ENCODE measurements at places on chromosomes 16 and 17.

DNA sequence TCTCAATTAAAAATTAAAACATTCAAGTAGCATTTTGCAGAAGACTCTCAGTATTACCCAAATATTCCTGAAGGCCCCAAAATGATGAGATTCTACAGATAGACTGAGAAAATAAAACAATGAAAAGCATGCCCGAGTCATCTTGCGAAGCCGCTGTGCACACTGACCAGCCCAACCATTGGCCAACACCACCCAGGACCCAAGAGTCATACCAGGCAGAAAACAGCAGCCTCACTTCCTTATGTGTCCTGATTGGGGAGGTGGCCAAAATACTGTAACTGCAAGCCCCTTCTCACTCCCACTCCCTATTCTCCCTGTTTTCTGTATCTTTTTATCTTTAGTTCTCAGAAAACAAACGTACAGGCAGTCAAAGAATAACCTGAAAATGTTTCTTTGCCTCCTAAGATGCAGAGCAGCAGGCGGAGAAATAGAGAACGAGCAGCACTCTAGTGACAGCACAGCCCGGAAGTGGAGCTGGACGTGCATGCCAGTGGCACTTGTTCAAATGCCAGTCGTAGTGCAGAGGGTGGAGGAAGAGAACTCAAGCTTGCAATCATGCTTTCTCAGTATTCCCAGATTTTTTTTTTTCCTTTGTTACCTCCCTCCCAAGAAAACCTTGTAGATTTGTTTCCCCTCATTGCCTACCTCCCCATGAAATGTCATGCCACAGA is 182.3 kb upstream of the SOX9 start:
- DNase-seq: no peak

- DNase-seq: no peak
Measured at GRCh38 chr17:40535924-40536294, 29.4 kb downstream of the CCR7 start.

GRCh38 chr17:55346658-55347057 is 75.0 kb downstream of the MMD start:
- DNase-seq: no peak

DNA sequence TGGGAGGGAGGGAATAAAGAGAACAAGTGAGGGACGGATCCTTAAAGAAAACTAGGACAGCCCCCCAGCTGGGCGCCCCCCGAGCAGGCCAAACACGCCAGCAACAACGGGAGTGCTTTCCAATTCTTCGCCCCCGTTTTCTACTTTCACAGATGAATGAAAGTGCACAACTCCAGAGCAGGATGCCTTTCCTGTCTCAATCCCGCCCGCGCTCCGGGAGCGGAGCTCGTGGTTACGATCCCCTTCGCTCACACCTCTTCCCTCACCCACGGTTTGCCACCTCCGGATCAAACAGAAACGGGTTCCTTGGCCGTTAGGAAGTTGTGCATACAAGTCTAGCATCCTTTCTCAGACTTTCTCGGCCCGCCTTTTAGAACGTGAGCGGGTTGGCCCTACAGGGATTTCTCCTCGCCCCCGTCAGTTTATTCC is 680 bp downstream of the SKA2 start:
- DNase-seq: no peak

GRCh38 chr16:80743273-80743672 is 61.1 kb downstream of the CDYL2 start:
- DNase-seq: no peak

DNA sequence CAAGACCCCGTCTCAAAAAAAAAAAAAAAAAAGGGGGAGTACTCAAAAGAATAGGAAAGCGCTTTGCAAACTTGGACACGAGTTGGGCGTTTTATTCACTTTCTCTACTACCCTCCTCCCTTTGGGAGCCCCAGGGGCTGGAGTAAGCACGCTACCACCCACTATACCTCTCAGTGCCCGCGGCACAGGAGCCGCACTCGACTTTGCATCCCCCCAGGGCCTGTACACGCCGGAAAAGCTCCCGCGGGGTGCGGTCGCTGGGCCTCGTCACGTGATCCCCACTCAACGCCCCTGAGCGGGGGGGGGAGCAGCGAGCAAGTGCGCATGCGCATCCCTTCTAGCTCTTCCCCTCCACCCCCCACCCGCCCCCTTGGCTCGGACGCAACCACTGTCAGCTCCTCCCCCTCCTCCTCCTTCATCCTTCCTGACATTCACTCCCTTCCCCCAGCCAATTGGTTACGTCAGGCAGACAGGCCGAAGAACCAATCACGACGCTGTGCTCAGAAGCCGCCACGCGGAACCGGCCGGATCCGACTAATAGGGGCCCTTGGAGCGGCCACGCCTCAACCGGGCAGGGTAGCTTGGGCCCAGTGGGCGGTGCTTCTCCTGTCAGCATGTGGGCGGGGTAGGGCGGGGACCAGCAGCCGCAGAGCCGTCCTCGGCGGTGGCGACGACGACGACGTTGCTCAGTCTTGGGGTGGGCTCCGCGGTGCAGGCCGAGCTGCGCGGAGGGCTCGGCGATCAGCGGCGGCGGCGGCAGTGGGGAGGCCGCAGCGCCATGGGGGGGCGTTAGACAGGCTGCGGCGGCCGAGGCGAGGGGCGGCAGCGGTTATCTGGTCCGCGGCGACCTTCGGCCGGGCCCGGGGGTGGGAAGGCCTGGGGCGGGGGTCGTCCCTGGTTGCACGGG is at the start of gene HAPSTR1:
HAPSTR1 (plus strand) TSS at position 685 of the 907 bp plus-strand sequence. CDS start 401 bp downstream, outside the sequence.
- peak; percentile 99 for DNase-seq

DNA sequence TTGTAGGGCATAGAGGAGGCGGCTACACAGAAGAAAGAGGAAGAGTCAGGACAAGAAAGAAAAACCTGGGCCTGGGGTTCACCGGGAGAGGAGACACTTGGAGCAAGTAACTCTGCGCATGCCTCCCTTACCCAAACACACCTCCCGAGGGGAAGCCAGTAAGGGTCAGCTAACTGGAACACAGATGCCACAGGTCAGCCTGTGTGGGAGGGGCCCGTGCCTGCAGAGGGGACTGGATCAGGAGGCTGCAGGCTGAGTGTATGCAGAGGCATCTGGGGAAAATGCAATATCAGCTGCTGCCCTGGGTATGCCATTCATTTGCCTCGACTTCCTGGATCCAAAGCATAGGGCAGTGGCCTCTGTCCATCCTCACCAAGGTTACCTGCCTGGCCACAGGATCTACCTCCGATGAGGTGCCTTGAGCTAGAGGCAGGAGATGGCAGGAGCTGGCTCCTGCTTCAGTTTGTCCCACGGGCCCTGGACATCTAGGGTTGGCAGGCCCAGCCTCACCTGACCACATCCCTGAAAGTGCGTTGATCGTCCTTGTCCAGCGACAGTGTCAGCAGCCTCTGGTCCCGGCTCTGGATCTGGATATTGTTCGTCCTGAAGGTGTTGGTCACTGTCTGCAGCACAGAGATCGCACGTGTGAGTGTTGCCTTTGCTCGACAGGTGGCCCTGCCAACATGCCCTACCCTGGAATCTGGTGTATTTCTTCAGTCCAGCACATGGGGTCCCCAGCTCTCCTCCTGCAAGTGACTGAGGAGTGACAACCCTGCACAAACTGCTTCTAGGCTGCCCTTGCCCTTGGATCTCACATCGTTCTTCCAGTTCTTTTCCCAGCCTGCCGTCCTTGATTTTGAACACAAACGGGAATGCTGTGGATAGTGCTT is 4.6 kb upstream of the MFSD6L start:
- DNase-seq: no peak

DNA sequence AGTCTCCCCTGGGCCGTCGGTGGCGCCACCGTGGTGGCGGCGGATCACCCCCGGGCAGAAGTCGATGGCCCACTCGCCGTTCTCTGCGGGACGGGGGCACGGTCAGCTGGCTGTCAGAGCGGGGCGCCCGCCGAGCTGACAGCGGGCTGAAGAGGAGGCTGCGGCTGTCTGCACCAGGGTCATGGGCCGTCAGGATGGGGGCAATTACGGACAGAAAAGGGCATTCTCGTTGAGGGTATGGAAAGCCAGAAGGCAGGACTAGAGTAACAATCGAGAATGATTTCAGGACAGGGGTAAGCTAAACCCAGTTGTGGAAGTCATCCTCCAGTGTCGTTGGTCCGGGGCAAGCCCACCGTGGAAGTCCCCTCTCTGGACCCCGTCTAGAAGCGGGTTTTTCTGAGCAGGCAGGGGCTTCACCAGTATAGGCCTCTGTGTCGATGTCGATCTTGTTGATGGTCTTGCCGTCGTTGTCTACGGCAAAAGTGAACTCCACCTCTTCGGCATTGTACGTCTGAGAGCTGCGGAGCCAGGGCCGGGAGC is 1.7 kb downstream of the CHRNE start:
- DNase-seq: no peak

- DNase-seq: no peak
Measured at GRCh38 chr17:35668802-35669201, 62.6 kb upstream of the RASL10B start.

- no peak for DNase-seq
Measured at GRCh38 chr16:85773044-85773443, 22.1 kb upstream of the C16orf74 start.

DNA sequence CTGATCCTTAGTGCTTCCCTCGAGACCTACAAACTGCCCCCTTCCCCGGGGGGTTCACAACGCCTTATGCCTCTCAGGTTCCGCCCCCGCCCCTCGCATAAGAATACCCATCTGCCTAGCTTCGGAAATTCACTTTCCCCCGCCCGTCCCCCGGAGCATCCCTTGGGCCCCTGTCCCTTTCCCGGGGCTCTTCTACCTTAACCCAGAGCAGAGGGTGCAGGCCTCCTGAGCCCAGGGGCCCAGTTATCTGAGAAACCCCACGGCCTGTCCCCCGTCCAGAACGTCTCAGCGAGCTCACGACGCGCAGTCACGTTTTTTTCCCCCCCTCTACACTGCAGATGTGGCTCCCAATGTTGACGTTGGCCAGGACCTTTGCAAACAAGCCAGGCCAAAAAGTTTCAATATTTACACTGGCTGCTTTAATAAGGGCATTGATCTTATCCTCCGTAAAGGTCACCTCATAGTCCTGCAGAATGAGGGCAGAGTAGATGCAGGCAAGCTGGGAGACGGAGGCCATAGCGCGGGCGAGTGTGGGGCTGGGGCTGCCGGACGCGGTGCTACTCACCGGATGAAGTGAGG is 1.4 kb upstream of the NBR1 start:
- DNase-seq: no peak

- DNase-seq: no peak
Measured at GRCh38 chr16:51755039-51755501, 604.0 kb upstream of the SALL1 start.

DNA sequence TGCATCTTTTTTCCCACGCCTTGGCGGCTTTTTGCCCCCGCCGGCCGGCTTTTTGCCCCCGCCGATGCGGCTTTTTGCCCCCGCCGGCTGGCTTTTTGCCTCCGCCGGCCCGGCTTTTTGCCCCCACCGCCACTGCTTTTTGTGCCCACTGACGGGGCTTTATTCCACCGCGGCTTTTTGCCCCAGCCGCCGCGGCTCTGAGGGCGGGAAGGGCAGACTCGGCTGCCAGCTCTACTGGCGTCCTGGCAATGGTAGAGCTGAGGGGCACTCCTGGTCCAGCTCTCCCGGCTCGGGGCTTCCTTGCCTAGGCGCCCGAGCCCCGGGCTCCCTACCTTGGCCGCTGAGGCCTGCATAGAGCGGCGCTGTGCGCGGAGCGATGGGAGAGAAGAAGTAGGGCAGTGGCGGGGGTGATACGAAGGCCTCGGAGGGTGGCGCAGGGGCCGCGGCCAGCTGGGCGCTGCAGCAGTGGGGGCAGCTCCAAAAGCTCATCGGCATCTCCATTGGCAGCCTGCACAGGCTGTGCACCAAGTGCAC is 591.4 kb downstream of the TP53TG3F start:
- DNase-seq: no peak
